Inflammatory macrophage treated with lipopolysaccharide for 1 hour (primary cell): ENCODE measurements at places on chromosomes 5 and 9.
A peak's percentile ranks its signal among the peaks of the same experiment; 100 is the strongest.

DNA sequence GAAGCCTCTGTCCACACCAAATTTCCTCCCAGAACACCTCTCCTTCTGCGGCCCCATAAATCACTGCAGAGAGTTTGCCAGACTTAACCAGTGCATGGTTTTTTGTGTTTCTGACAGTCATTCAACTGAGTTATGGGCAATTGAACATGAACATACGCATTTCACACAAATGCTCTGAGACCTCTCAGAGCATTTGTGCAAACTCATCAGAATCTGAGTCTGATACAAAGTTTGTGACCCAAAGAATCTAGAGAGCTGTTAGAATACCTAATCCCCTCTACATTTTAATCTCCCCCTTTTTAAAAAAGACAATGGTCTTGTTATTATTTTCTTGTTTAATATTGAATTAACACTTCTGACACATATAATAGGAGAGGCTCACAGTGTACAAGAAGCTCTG lies 416.9 kb upstream of the SMARCA2 start:
- DNase-seq, result no peak

GRCh38 chr5:1015507-1015906 lies 6.9 kb downstream of the NKD2 start:
- DNase-seq, result no peak

DNA sequence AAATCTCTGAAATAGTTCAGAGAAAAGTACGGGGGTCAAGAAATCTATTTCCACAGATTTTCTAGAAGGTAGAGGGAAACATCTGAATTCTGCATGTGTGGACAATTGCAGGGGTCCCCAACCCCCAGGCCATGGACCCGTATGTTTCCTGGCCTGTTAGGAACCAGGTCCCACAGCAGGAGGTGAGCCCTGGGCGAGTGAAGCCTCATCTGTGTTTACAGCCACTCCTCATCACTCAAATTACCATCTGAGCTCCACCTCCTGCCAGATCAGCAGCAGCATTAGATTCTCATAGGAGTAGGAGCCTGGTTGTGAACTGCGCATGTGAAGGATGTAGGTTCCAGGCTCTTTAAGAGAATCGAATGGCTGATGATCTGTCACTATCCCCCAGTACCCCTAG lies 200.5 kb upstream of the EDIL3 start:
- no peak for DNase-seq

- peak; percentile 41 for DNase-seq
Observed at GRCh38 chr9:100011062-100011681, 87.6 kb downstream of the ERP44 start.

DNA sequence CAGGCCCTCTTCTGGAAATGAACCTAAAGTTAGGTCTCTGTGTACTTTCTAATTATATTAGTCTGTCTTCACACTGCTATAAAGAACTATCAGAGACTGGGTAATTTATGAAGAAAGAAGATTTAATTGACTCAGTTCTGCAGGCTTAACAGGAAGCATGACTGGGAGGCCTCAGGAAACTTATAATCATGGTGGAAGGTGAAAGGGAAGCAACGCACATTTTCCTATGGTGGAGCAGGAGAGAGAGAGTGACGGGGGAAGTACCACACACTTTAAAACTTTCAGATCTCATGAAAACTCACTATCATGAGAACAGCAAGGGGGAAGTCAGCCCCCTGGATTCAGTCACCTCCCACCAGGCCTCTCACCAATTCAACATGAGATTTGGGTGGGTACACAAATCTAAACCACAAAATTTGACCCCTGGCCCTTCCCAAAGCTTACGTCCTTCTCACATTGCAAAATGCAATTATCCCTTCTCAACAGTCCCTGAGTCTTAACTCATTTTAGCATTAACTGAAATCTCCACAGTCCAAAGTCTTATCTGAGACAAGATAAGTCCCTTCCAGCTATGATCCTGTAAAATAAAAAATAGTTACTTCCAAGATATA lies 40.7 kb downstream of the TRIP13 start:
- DNase-seq, result no peak

DNA sequence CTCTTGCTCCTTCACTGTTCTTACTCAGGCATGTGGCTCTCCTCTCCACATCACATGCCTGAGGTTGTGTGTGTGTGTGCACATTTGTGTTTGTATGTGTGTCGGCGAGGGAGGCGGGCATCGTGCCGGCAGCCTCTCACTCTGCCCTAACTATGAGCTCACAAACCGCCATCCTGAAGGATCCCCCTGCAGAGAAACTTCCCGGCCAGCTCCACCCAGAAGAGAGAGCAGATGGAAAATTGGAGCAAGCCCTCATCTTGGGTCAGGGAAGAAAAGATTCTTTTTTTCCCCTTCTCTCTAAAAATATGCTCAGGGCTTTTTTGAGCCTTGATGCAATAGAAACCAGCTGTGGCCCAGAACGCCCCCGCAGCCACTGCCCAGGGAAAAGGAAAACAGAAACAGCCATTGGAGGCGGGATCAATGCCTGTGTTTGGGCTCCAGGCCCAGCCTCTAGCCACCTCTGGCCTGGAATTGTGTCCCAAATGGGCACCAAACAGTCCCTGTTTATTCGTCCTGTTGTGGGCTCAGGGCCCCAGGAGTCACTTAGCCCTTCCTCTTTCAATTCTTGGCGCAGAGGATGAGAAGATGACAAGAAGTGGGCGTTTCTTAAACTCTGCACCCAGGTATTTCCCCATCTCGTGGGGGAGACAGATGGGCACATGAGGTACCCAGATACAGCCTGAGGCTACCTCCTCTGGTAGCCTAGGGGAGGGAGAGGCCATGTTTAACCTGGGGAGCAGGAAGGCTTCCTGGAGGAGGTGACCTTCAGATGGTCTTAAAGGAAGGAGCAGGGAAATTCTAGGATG lies 151.5 kb downstream of the RGS3 start:
- DNase-seq, result peak; percentile 78

GRCh38 chr5:82850393-82850792 lies 226.8 kb downstream of the TMEM167A start:
- no peak for DNase-seq

GRCh38 chr9:88998911-88999310 lies 7.6 kb downstream of the S1PR3 start:
- no peak for DNase-seq

DNA sequence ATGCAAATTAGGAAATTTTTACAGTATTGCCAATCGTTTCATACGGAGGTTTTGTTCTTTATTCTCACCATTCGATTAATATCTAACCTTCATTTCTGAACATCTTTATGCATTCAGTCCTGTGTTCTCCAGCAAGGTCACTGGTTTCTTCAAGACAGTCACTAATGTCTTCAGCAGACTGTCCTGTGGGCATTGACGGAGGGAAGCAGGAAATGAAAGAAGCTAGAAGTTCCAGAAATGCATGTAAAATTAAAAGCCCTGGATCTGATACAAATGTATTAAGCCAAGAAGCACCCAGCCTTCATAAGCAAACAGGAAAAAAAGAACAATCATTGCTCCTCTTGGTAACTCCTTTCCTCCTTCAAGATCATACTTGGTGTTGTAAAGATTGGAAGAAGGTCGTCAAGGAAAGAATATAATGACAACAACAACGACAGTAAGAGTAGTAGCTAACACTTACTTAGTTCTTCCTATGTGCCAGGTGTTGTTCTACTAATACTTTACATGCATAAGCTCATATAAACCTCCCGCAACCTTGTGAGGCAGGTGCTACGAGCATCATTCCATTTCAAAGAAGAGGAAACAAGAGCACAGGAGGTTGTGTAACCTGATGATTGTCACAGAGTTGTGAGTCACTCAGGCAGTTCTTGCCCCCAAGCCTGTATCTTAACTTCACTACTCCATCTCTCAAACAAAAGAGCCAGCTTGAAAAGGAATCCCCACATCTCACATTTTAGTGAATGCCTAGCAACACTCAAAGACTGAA lies 59.9 kb upstream of the CER1 start:
- DNase-seq, result no peak

DNA sequence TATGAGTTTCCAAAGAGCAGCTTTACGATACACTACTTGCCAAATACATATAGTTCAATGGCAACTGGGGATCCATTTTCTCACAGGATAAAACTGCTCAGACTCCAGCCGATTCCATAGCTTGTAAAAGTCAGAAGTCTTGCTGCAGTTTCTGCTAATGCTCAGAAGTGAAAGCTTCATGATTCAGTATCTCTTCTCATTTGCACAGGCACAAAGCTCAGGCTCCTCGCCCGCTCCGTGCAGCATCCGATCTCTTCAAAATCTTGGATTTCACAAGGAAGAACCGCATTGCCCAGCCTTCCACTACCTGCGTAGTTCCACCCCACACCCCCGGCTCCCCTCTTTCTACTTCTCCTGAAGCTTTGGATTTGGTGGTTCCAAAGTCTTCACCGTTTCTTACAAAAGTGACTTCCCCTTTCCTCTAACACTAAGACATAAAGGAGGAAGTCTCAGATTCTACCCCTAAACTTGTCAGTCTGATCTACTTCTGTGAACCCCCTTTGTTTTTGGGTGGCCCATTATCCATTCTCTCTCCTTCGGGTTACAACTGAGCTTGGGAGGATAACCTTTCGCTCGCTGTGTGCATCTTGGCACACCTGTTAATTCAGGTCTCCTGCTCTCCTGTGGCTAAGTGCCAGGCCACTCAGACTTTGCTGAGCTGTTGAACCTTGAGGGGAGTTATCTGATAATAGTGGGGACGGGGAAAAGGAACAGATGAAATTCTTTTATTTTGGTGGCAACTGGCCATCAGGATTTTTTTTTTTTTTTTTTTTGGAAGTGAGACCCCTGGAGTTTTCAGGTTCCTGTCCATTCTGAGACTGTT lies 194.1 kb downstream of the GNA14 start:
- peak; percentile 30 for DNase-seq

- no peak for DNase-seq
Observed at GRCh38 chr9:92974761-92975755, 27.7 kb downstream of the FGD3 start.

- DNase-seq, result peak; percentile 51
Observed at GRCh38 chr5:143065185-143065965, 295.2 kb downstream of the ARHGAP26 start.

DNA sequence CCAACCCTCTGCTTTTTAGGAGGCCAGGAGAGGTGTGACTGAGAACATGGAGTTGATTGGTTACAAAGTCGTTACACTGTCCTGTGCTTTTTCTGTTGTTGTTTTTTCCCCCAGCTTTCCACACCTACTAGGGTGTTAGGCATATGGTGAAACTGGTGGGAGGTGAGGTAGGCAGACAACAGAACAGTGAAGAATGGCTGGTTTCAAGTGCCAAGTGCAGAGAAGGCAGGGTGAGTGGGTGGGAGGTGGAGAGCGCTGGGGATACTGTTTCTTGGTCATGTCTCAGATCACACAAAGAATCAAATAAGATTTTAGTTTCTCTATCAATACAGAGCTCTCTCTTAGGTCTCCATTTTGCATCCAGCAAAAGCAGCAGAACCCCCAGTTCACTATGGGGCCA lies 2.2 kb upstream of the SPTAN1 start:
- DNase-seq, result peak; percentile 62

GRCh38 chr9:84337252-84337651 lies 3.3 kb downstream of the SLC28A3 start:
- no peak for DNase-seq

DNA sequence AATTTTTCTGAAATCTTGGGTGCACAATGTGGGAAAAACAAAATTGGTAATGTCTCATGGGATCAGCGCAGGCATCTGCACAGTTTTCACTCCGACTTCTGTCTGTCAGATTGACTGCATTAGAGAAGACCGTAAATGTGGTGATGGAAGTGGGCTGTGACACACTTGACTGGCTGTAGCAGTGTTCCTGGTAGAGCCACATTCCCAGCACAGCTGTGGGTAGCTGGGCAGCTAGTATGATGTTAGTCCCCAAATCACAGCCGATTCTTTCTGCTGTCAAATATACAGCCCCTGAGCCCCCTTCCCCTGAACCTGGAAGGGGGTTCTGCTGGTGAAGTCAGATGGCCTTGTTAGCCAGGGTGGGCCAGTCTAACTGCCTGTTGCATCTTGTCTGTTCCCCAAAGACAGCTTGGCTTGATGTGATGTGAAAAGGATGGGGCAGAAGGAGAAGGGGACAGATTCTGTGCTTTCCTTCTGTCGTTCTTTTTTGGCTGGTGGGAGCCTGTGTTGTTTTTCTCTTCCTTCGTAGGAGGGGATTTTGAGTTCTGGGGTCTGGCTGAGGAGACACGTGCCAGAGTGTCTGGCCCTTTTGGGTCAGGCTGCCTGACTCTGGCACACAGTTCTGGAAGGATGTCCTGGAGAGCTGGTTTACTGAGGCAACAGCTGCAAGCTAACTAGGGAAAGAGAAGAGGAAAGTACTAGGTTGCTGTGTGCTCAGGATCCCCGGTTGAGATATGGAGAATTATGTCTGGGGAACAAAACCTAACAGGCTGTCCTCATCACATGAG lies 66.4 kb upstream of the SPRY4 start:
- no peak for DNase-seq

GRCh38 chr5:58484505-58484904 lies 6.7 kb upstream of the GAPT start:
- no peak for DNase-seq

GRCh38 chr5:112533362-112533761 lies 114.3 kb upstream of the EPB41L4A start:
- DNase-seq, result peak; percentile 51
